ENCODE measurements at places on chromosomes 2 and 18.
A peak's percentile ranks its signal among the peaks of the same experiment; 100 is the strongest.

GRCh38 chr2:113173542-113174375 is at the start of gene PSD4:
Gene PSD4 (plus strand): TSS chr2:113173971. CDS start chr2:113182457, 8,486 bp downstream.
- no peak for DNase-seq

DNA sequence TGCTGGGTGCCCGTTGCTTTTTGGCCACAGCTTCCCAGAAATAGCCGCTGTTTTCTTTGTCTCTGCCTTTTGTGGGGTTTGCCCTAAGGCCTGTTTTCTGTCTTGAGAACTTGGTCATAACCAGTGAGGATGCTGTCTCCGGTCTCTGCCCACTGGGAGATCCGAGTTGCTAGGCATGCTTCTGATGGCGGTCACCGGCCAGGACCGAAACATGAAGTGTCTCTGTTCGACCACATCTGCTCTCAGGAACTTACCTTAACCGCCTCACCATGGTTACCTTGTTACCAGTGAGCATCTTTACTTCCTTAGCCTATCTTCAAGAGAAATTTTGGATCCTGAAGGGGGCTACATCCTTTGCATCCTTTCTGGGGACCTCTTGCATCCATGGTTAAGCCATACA is 91.9 kb downstream of the RTP5 start:
- DNase-seq = no peak

DNA sequence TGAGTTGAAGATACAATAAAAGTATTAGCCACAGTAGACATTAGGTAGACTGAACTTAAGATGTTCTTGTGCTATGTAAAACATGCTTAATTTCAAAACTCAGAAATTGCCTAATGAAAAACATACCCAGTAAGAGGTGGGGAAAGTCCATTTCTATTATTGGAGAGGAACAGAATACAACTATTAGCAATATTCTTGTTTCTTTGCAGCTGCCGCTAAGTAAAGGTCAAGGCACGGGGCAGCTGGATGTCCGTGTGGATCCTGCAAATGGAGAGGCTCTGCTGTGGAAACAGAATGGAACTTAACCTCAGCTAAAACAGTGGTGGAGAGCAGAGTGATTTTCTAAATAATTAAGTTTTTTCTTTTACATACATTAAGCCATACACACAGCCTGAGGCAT is 139.2 kb upstream of the ARHGAP28 start:
- no peak for DNase-seq

DNA sequence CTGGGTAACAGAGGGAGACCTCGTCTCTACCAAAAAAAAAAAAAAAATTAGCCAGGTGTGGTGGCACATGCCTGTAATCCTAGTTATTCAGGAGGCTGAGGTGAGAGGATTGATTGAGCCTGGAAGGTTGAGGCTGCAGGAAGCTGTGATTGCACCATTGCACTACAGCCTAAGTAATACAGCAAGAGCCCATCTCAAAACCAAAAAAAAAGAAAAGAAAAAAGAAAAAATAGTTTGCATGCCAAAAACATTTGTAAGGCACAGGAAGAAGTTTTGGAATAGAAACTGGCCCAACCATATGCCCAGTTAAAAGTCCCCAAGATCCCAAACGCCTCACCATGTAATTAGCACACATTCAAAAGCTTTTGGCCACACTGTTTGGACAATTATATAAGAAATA is 13.4 kb upstream of the ACOXL start:
- no peak for DNase-seq

DNA sequence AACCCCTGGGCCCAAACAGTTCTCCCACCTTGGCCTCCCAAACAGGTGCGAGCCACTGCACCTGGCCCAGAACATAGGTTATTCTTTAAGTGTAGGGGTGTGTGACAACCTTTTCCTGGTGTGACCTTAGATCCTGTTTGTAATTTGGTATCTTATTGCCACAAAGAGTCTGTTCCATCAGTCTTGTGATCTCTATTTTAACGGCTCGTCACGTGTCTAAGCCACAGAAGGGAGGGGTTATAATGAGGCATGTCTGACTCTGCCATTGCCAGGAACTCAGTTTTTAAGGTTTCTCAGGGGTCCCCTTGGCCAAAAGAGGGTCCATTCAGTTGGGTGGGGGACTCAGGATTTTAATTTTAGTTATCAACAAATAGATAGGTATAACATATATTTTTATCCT is 4.4 kb upstream of the ALS2 start:
- no peak for DNase-seq

GRCh38 chr2:198127627-198128026 is 323.2 kb downstream of the PLCL1 start:
- peak; percentile 55 for DNase-seq

- DNase-seq = peak; percentile 37
Measured at GRCh38 chr2:240820607-240821428, 799 bp upstream of the KIF1A start.

Measured in HEK293T (cell line).